Stimulated activated CD8-positive, alpha-beta memory T cell treated with anti-CD3 and anti-CD28 coated beads, Interleukin-2, amount 100 ng/mL, for 1 hour (primary cell): ENCODE measurements at places on chromosomes 7 and 10.

GRCh38 chr10:7265396-7266123 lies 145.3 kb downstream of the SFMBT2 start:
- DNase-seq, result no peak

DNA sequence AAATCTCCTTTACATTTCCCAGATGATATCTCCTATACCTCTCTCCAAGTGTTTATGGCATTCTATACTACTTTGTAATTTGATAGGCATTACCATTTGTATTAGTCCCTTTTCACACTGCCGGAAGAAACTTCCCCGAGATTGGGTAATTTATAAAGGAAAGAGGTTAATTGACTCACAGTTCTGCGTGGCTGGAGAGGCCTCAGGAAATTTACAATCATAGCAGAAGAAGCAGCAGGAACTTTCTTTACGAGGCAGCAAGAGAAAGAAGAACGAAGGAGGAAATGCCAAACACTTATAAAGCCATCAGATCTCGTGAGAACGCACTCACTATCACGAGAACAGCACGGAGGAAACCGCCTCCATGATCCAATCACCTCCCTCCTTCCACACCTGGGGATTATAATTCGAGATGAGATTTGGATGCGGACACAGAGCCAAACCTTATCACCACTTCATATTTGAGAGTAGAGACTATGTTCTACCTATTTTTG lies 1194.6 kb downstream of the SORCS1 start:
- DNase-seq, result no peak

- DNase-seq, result no peak
Observed at GRCh38 chr7:44980393-44981034, 1.7 kb upstream of the MYO1G start.

- no peak for DNase-seq
Observed at GRCh38 chr10:125085258-125086054, 74.9 kb downstream of the CTBP2 start.

GRCh38 chr10:93757136-93757535 lies 600 bp upstream of the LGI1 start:
- DNase-seq, result no peak

GRCh38 chr10:133082685-133083421 lies 4.9 kb upstream of the ADGRA1 start:
- DNase-seq, result no peak

- no peak for DNase-seq
Observed at GRCh38 chr7:93442478-93443224, 131.9 kb downstream of the CALCR start.

DNA sequence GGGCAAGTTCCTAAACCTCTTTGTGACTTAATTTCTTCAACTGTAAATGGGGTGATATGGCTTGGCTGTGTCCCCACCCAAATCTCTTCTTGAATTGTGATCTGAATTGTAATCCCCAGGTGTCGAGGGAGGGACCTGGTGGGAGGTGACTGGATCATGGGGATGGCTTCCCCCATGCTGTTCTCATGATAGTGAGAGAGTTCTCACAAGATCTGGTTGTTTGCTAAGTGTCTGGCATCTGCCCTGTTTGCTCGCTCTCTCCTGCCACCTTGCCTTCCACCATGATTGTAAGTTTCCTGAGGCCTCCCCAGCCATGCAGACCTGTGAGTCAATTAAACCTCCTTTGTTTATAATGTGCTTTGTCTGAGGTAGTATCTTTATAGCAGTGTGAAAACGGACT lies 177.0 kb downstream of the MYOF start:
- DNase-seq, result no peak

DNA sequence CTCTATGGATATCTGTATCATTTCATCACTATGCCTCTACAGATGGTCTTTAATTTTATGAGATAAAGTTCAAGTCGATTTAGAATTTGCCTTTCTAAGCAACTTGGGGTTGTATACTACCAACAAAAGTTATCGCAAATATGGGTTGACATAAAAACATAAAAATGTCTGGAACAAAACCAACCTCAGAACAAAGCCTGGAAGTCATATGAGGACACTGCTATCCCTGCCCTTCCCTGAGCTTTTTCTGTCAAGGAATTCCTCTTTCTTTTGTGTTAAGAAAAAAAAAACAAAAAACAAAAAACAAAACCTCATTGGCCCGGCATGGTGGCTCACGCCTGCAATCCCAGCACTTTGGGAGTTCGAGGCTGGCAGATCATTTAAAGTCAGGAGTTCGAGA lies 319.3 kb downstream of the CAMK1D start:
- DNase-seq, result no peak

- no peak for DNase-seq
Observed at GRCh38 chr7:7231000-7231399, 48.7 kb downstream of the C1GALT1 start.

DNA sequence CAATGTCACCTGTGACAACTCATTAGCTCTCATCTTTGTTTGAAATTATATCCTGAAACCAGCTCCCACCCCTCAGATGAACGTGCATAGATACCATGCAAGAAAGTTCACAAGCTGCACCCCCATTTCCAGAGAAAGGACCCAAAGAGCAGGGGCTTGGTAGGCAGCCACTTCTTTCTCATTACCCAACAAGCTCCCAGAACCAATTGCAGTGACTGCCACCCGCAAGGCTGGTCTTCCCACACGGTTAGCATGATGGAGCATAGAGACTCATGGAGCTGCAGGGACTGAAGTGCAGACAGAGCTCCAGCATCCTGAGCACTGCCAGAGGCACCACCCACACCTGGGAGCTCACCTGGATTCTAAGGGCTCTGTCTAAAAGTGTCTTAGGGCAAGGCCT lies 28.5 kb downstream of the FRMPD2 start:
- no peak for DNase-seq

DNA sequence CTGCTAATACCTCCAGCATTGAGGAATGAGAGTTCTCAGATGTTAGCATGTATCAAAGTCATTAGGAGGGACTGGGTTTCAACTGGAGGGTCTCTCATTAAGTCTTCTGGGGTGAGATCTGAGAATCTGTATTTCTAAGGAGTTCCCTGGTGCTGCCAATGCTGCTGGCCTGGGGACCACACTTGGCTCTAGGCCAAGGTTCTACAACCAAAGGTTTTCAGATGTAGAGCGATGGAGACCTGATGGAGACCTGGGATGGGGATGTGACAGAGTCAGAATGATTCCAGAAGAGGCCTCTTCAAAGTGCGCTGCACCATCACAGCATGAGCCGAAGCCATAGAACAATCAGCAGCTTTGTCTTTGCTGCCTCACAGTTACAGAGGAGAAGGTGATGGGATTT lies 27.2 kb downstream of the ST8SIA6 start:
- DNase-seq, result no peak

GRCh38 chr7:12130609-12131008 lies 80.5 kb upstream of the TMEM106B start:
- no peak for DNase-seq

GRCh38 chr10:109959259-109960145 lies 36.2 kb upstream of the XPNPEP1 start:
- DNase-seq, result no peak

DNA sequence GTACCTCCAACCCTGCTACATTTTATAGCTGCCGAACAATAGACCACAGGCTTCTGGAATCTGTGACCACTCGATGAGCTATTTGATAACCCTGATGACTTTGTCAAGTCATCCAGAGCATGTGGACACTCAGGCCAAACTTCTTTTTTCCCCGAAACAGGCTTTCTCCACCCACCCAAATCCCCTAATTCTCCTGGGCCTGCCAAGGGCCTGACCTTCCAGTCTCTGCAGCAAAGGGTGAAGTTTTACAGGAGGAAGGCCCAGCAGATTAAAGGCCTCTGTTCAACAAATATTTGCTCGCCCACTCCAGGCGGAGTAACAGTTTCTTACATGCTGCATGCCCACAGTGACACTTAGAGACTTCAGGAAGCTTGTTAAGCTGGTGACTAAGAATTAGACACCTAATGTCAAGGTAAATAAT lies 2.0 kb downstream of the JCAD start:
- no peak for DNase-seq

DNA sequence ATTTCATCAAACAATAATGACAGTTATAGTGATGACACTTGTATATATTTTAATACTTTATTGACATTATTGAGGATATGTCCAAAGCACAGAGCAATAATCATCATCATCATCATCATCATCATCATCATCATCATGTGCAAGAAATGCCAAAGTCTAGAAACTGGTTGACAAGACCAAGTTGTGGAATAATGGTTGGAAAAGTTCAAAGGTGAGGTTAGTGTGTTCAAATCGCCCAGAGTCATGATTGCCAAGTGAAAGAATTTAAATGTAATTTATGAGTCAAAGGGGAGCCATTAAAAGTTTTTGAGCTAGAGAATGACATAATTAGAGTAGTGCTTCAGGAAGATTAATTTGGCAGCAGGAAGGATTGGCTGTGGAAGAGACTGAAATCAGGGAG lies 852.4 kb downstream of the SORCS1 start:
- DNase-seq, result no peak

GRCh38 chr10:76136961-76137360 lies 705.5 kb downstream of the LRMDA start:
- DNase-seq, result no peak

GRCh38 chr7:70693321-70693685 lies 438.6 kb upstream of the GALNT17 start:
- DNase-seq, result no peak

GRCh38 chr7:130990178-130990832 lies 256.3 kb upstream of the KLF14 start:
- no peak for DNase-seq

DNA sequence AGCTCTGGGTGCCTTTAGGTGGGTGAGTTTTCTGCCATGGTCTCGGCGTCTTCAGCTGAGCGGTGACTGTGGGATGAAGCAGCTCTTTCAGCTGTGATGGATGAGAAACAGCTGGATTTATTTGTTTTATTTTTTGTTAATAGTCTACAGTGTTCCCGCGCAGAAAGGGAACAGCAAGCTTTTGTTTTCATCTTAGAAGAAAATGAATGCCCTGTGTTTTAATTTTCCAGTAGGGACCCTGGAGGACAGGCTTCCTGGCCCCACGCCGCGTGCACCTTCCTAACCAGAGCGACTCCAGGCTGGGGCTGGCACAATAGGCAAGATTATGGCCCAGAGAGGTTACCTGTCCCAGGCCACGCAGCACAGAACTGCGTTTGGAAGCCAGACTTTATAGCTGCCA lies 57.6 kb downstream of the GTF2IRD1 start:
- DNase-seq, result no peak

- DNase-seq, result no peak
Observed at GRCh38 chr7:85516675-85517074, 329.8 kb upstream of the SEMA3D start.
